HuH-7.5 (cell line): ENCODE measurements at places on chromosomes 5 and 9.
A peak's percentile ranks its signal among the peaks of the same experiment; 100 is the strongest.

DNA sequence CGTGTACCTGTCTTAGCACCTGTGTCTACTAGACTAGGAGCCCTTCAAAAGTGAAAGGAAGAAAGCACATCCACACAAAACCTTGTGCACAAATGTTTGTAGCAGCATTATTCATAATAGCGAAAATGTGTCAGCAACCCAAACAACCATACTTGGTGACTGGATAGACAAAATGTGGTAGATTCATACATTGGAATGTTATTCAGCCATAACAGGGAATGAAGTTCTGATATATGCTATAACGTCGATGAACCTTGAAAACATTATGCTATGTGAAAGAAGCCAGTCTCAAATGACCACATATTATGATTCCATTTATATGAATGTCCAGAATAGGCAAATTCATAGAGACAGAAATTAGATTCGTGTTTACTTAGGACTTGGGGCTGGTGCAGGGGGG lies 57.8 kb upstream of the LARP1 start:
- no peak for DNase-seq

GRCh38 chr5:67027171-67027570 lies 169.4 kb downstream of the CD180 start:
- DNase-seq: no peak

DNA sequence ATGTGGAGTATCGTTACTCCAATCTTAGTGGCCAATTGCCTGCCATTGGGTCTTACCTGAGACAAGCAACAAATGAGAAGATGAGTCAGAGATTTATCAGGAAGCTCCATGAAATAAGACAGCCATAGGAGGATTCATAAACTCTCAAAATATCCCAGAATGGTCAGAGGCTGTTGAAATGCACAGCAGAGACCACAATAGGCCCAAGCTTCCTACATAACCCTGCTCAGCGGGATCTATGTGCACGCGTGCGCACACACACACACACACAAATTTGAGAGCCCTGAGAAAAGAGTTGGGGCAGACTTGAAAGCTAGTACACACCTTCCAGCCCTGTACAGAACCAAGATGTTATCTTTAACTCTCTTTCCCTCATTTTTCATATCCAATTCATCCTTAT lies 9.8 kb downstream of the UIMC1 start:
- DNase-seq: no peak

- no peak for DNase-seq
Observed at GRCh38 chr5:133624316-133624715, 12.0 kb upstream of the FSTL4 start.

DNA sequence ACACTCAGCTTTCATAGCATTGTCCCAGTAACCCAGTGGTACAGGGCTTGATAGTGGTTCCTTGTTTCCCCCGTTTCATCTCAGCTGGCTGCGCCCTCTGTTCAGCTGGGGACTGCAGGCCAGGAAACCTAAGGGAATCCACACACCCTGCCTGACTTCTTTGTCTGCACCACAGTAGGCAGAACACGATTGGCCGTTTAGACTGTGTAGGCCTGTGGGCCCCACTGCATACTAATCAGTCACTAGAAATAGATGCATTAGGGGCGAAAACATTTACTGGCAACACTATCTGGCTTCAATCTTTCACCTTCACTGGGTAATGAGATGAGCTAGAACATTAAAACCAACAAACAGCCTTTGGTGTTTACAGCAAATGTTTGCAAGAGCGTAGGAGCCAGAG lies 512.7 kb upstream of the BRINP1 start:
- no peak for DNase-seq

DNA sequence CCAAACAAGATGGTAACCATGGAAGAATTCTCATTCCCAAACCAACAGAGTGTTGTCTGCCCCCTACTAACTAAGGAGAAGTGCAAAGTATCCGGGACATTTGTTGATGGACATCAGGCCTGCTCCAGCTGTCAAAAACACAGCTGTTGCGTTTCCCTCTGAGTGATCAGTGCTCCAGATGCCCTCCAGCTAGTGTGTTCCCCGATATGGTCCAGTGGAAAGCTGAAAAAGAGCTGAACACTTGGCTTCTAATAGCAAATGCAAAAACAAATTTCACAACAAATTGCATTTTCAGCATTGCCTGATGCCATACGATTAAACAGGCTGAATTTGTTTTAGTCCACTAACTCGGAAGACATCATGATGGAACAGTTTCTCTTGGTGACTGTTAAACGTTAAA lies 1398.7 kb downstream of the PTPRD start:
- no peak for DNase-seq

- DNase-seq: no peak
Observed at GRCh38 chr5:125042261-125042890, 295.9 kb upstream of the ZNF608 start.

- DNase-seq: peak; percentile 35
Observed at GRCh38 chr5:56200971-56201666, 32.0 kb downstream of the ANKRD55 start.

- DNase-seq: no peak
Observed at GRCh38 chr5:766666-767431, 17.7 kb downstream of the ZDHHC11B start.

- no peak for DNase-seq
Observed at GRCh38 chr9:115285836-115286235, 167.9 kb upstream of the TNC start.

GRCh38 chr9:72254901-72255545 lies 105.8 kb downstream of the GDA start:
- DNase-seq: no peak

GRCh38 chr5:58183786-58184085 lies 276.1 kb downstream of the PLK2 start:
- no peak for DNase-seq

GRCh38 chr5:103446813-103447212 lies 115.8 kb downstream of the NUDT12 start:
- DNase-seq: no peak

DNA sequence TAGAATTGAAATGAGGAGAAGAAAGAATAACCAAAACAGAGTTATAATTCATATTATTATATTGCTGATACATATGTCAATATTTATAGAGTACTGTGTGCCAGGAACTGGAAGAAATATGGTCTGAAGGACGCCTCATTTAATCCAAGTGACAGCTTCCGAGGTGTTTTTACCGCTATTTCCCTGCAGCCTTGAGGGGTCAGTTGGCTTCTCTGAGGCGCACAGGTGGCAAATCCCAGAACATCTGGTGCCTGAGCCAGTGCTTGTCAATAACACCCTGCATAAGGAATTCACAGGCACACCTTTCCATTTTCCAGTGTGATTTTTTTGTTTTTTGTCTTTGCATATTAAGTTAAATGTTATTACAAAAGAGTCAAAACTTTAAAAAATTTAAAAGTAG lies 43.3 kb upstream of the CTSL start:
- DNase-seq: no peak

DNA sequence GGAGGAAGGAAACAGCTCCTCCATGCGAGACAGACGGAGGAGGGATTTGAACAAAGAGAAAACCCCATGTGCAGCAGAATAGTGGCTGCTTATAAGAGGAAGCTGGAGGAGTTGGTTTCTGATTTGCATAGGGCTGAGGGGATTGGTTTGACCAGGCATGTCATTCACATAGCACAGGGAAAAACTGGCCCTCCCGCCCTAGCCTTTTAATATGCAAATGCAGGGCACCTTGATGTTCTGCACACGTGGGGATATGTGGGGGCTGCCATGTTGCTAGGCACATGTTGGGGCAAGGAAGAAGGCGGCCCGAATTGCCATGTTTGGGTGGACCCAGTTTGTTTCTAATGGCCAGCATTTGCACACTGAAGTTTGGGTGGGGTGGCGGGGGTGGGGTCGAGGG lies 42.2 kb downstream of the OSMR start:
- DNase-seq: no peak

- no peak for DNase-seq
Observed at GRCh38 chr5:168951356-168951755, 349.6 kb downstream of the SLIT3 start.

GRCh38 chr5:107302441-107302840 lies 368.3 kb downstream of the EFNA5 start:
- no peak for DNase-seq

GRCh38 chr5:43771611-43772031 lies 168.6 kb downstream of the NNT start:
- no peak for DNase-seq

DNA sequence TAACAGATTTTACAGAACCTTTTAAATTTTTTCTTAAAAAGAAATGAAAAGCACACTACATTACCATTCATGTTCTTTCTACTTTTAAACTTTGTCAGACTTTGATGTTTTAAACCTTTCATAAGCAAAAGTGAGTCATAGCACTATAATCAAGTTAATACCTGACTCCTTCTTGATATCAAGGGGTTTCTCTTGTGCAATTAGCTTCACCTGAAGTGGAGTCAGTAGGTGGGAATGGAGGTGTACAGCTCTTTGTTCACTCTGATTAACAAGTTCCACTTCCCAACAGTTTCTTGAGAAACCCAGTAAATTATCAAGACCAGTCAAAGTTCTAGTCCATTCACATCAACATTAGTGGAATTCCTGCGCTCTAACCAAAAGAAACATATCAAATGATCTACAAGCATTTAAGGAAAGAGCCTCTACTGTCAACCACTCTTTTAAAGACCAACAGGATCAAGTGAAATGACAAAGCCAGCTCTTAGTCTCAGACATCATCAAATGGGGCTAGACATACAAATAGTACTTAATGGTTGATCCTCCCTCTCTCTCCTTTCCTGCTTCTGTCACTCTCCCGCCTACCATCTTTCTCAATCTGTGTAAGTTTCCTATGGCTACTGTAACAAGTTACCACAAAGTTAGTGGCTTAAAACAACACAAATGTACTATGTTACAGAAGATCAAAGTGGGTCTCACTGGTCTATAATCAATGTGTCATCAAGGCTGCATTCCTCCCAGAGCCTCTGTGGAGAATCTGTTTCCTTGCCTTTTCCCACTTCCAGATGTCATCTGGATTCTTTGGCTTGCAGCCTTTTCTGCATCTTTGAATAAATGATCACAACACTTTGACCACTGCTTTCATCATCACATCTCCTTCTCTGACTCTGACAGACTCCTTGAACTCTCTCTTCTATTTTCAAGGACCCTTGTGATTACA lies 68.0 kb downstream of the HINT1 start:
- DNase-seq: no peak

DNA sequence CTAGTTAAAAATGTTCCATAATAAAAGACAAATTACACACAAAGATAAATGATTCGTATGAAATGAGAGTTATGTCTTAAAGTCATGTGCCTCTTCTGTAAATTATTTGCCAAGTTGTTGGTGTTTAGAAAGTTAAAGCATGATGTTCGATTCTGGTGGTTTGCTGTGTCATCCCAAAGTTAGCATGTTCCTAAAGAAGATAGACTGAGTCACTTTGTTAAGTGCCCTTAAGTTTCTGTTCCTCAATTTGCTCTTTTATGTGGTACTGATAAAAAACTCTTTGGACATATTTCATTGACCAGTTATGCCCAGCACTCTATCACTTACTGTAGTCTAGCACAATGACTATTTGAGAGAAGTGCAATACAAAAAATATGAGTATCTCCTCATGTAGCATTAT lies 366.9 kb upstream of the ZNF608 start:
- DNase-seq: no peak

DNA sequence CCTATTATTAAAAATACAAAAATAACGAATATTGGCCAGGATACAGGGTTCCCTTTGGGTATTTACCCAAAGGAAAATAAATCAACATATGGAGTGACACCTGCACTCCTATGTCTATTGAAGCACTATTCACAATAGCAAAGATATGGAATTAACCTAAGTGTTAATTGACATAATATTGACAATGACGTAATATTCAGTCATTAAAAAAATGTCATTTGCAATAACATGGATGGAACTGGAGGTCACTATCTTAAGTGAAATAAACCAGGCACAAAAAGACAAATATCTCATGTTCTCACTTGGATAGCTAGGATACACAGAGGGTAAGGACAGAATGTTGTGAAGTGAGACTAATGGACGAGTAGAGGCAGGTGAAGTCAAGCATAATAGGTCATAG lies 326.3 kb upstream of the PTGER4 start:
- DNase-seq: no peak

DNA sequence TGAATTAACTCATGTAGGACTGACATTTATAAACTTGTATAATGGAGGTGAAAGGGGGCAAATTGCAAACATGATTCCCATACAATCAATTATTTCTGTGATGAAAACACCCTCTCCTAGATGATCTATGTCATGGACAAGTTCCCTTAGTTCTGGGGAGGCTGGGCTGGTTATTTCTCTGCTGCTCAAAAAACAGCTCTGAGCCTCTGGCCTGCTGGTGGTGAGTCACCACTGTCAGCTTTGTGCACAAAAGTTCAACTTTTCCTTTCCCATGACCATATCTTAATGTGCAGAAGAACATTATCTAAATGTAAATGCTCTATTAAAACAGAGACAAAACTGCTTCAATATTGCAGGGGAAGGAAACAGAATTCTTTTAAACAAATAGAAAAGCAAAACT lies 85.0 kb downstream of the HMHB1 start:
- DNase-seq: no peak

DNA sequence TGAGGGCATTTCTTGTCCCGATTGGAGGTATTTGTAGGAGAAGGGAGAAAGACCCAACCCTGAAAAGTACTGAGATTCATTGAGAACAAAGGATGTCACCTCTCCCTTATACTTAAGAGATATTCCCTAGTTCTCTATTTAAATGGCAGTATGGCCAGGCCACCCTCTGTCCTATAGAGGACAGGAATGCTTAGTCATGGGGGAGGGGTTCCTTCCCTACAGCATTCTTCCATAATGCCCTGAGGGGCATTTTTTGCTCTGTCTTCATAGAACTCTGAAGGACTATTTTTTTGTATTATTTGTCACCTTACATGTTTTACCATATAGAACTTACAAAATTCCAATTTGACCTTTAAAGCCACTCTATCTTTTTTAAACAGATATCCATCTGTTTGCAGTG lies 176.3 kb downstream of the TMEM161B start:
- no peak for DNase-seq

DNA sequence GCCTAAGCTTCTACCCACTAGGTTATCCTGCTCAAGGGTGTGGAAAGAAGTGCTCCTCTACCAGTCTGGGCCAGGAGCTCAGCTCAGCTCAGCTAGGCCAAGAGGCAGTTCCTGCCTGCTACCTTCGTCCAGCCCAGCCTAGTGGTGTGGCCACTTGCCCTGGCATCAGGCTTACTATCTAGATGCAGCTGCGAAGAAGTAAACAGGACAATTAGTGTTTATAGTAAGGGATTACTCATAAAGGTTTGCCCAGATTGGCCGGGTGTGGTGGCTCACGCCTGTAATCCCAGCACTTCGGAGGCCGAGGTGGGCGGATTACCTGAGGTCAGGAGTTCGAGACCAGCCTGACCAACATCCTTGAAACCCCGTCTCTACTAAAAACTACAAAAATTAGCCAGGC lies 12.8 kb upstream of the SPATA24 start:
- no peak for DNase-seq
